ENCODE measurements at places on chromosomes 7 and 10.

- H3K36me3 ChIP-seq: peaks cover 12% of the 10 kb centered on the region
- no peak for ATAC-seq
- peaks cover 44% of the 10 kb centered on the region for H3K4me1 ChIP-seq
- H3K27me3 ChIP-seq: no peaks in the 10 kb centered on the region
- H3K4me3 ChIP-seq: no peak overlapping the region
- H3K27ac ChIP-seq: no peak overlapping the region
Measured at GRCh38 chr10:119403921-119404320, 138.6 kb downstream of the RGS10 start.

DNA sequence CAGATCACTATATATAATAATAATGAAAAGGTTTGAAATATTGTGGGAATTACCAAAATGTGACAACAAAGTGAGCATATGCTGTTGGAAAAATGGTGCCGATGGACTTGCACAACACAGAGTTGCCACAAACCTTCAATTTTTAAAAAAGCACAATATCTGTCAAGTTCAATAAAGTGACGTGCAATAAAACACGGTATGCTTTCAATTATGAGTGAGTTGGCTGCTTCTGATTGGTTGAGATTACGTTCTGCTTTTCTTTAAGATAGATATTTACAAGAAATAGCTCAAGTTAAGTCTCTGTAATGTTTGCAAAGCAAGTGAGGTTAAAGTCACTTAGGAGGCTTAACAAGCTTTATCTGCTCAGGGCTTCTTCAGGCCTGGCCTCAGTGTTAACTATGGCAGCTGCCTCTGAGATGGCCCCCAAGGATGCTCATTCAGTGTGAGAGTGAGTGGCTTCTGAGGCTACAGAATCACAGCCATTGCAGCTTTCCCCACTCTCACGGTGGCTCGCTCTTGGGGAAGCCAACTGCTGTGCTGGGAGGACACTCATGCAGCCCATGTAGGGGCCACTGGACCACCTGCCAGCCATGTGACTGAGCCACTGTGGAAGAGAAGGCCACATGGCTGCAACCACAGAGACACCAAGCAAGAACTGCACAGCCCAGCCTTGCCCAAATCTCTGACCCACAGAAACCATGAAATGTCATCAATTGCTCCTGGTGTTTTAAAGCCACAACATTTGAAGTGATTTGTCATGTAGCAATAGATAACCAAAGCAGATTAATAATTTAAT lies 78.3 kb upstream of the TMEM72 start:
- H3K4me3 ChIP-seq: no peak overlapping the region
- H3K4me1 ChIP-seq: no peaks in the 10 kb centered on the region
- no peak for ATAC-seq
- peaks cover 3% of the 10 kb centered on the region for H3K27me3 ChIP-seq

DNA sequence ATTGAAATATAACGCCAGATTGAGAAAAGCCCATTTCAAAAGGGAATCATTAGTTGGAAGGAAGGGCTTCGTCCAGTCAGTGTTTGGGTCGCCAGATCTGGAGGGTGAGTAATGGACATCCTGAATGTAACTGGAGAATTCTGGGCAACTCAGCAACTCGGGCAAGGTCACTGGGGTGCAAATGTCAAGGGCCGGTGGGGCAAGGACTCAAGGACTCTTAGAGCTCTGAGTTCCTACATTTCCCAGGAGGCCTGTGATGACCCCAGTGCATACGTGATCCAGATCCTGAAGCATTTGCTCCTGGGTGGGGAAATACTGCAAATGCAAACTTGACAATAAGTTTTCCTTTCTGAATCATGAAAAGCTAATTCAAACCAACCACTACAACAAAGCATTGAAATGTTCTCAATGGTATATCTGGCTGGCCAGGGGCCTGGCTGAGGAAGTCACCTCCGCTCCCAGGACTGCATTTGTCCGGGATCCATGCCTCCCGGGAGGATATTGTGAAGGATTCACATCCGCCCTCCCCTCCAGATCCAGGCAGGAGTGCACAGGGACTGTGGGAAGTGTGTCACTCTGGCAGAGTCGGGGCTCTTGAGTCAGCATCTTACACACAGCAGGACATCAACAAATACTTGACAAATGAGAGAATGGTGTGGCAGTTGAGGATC lies 164.0 kb downstream of the FANK1 start:
- no peak overlapping the region for H3K4me3 ChIP-seq
- no peaks in the 10 kb centered on the region for H3K36me3 ChIP-seq
- H3K27me3 ChIP-seq: peaks cover 8% of the 10 kb centered on the region
- peak; percentile 23 for ATAC-seq
- H3K4me1 ChIP-seq: no peaks in the 10 kb centered on the region

- H3K4me1 ChIP-seq: peaks cover 18% of the 10 kb centered on the region
- H3K36me3 ChIP-seq: peaks cover 41% of the 10 kb centered on the region
- H3K27me3 ChIP-seq: no peaks in the 10 kb centered on the region
- no peak overlapping the region for H3K27ac ChIP-seq
Measured at GRCh38 chr7:41977151-41977651, 259.8 kb downstream of the GLI3 start.

DNA sequence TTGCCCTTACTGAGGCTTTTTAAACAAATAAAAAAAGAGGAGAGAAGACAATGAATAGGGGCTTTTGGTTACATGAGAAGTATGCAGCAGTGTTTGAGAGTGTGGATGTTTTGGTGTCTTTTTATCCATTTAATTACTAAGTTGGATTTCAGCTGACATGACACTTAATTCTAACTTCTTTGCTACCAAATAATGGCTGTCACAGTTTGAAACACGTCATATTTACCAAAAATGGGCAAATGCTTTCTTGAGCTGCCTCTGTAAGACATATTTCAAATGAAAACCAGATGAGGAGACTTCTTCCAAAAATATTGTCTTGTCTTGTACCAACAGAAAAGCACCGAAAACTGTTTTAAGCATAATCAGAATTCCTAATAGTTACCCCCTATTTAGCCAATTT lies 4.0 kb downstream of the ABCB4 start:
- no peaks in the 10 kb centered on the region for H3K36me3 ChIP-seq
- H3K4me3 ChIP-seq: no peak overlapping the region
- no peaks in the 10 kb centered on the region for H3K4me1 ChIP-seq
- H3K27me3 ChIP-seq: peaks cover 25% of the 10 kb centered on the region

DNA sequence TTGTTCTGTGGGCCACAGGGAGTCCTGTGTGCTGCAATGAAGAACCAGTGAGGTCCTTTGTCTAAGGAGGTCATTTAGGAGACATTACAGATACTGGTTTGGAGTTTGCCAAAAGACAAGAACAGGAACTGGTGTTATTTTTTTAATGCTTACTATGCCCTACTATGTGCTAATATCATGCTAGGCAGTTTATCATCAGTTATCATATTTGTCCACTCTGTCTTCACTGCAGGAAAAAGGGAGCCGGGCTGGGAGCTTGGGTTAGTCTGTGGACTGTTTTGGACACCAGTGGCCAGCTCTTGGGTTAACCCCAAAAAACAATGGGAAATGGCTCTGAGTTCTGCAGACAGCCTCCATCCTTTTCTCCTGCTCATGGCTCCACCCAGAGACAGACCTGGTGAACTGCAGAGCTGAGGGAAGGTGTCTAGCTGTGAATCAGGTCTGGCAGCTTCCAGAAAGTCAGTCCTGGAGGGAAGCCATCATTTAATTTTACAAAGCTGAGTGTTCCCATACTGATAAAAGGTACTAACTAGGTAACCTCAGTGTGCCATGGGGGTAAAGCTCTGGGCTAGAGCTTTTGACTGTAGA lies 101.2 kb upstream of the ZNF746 start:
- no peaks in the 10 kb centered on the region for H3K4me1 ChIP-seq
- peaks cover 87% of the 10 kb centered on the region for H3K36me3 ChIP-seq
- no peak for ATAC-seq
- H3K27ac ChIP-seq: no peak overlapping the region
- no peak overlapping the region for H3K4me3 ChIP-seq
- no peaks in the 10 kb centered on the region for H3K27me3 ChIP-seq

DNA sequence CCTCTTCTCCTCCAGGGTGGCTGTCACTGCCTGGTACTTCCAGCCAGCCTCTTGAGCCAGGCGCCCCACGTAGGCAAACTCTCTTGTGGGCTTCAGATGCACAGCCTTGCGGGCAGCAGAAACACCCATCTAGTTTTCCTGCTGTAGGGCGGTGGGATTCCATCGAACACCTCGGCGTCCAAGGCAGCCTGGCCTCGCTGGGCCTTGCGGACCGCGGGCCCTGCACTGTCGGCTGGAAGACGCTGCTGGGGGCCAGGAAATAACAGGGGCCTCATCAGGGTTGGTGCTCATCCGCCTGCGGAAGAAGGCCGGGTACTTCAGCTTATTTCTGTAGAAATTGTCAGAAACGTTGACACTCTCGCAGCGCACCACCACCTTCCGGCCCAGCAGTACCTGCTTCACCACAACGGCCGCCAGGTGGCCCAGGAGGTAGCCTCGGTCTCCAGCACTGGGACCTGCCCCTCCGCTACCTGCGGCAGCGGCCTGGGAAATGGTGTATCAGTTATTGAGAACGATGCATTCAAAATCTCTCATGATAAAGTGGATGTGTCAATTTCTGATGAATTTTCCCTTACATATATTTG lies 61.1 kb downstream of the WDFY4 start:
- no peak overlapping the region for H3K27ac ChIP-seq
- H3K36me3 ChIP-seq: no peaks in the 10 kb centered on the region

DNA sequence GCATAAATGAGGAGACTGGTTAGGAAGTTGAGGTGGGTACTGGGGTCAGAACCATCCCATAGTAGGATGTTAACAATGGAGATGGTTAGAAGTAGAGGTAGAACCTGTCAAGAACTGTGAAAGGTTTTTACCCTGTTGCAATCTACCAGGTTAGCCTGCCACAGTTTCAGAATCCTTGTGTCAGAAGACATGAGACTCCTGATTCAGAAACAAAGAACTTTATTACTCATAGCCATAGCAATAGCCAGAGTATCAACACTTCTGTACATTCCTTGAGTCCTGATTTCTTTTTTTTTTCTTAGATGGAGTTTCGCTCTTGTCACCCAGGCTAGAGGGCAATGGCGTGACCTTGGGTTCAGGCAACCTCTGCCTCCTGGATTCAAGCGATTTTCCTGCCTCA lies 200.9 kb downstream of the GRM3 start:
- ATAC-seq: no peak
- no peaks in the 10 kb centered on the region for H3K4me1 ChIP-seq
- H3K4me3 ChIP-seq: no peak overlapping the region
- no peaks in the 10 kb centered on the region for H3K36me3 ChIP-seq
- H3K27me3 ChIP-seq: no peaks in the 10 kb centered on the region
